ENCODE measurements at places on chromosomes 12 and 14. TPM values are rescaled to one million over a fixed set of nuclear protein-coding genes. Genes with fewer than 3 reads are reported as not detected.

GRCh38 chr12:93679308-93679925 is 2.2 kb downstream of the CRADD start:
- DNase-seq: no peak
- no peak overlapping the region for H3K27ac ChIP-seq
- H3K4me1 ChIP-seq: peaks cover 11% of the 10 kb centered on the region
- no peaks in the 10 kb centered on the region for H3K36me3 ChIP-seq
- no peaks in the 10 kb centered on the region for H3K27me3 ChIP-seq
- no peak overlapping the region for H3K4me3 ChIP-seq

DNA sequence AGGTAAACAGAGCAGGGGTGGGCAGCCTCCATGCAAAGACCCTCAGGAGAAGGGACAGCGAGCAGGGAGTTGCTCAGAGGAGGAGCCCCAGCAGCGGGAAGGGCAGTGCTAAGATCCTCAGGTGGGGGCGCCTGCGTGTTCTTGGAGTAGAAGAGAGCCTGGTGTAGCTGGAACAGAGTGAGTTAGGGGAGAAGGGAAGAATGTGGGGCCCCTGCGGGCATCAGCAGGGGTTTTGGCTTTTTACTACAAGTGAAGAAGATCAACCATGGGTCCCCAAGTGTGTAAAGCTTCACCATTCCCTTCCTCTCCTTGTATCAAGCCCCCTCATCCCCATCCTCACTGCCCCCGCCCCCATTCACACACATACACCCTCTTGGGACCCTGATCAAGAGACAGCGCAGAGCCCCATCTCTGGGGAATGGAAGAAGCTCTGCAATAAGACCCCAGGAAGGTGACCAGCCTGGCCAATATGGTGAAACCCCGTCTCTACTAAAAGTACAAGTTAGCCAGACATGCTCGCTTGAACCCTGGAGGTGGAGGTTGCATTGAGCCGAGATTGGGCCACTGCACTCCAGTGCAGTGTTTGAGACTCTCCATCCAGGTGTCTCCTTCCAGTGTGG is 10.2 kb upstream of the TMEM119 start:
- H3K4me1 ChIP-seq: no peaks in the 10 kb centered on the region
- no peak for DNase-seq
- H3K27me3 ChIP-seq: no peaks in the 10 kb centered on the region
- no peak overlapping the region for H3K27ac ChIP-seq
- no peak overlapping the region for H3K4me3 ChIP-seq

GRCh38 chr14:91927191-91927590 is 20.3 kb downstream of the FBLN5 start:
- no peaks in the 10 kb centered on the region for H3K36me3 ChIP-seq
- no peaks in the 10 kb centered on the region for H3K4me1 ChIP-seq
- no peak for DNase-seq
- H3K27me3 ChIP-seq: no peaks in the 10 kb centered on the region
- no peak overlapping the region for H3K27ac ChIP-seq
- H3K4me3 ChIP-seq: no peak overlapping the region

- H3K4me1 ChIP-seq: peaks cover 24% of the 10 kb centered on the region
- H3K27me3 ChIP-seq: no peaks in the 10 kb centered on the region
- DNase-seq: no peak
These were observed 85.0 kb upstream of the GPR68 start for GRCh38 chr14:91329486-91330014.

- peaks cover 8% of the 10 kb centered on the region for H3K36me3 ChIP-seq
- no peak overlapping the region for H3K4me3 ChIP-seq
- peaks cover 24% of the 10 kb centered on the region for H3K4me1 ChIP-seq
- peak overlapping the region; percentile 78 for H3K27ac ChIP-seq
These were observed 119.2 kb downstream of the TRMT5 start for GRCh38 chr14:60861545-60862140.

Gene SSTR1
- 0.13 TPM for total RNA-seq

- no peak overlapping the region for H3K27ac ChIP-seq
- H3K27me3 ChIP-seq: no peaks in the 10 kb centered on the region
- H3K4me3 ChIP-seq: no peak overlapping the region
- H3K4me1 ChIP-seq: no peaks in the 10 kb centered on the region
These were observed 48.4 kb downstream of the SLC4A8 start for GRCh38 chr12:51472984-51473383.

Measured in thyroid gland (tissue), 4 donors.